ENCODE measurements at places on chromosomes 2 and 18.

- no peak for DNase-seq
Observed at GRCh38 chr2:101432411-101433181, 42.3 kb downstream of the RFX8 start.

DNA sequence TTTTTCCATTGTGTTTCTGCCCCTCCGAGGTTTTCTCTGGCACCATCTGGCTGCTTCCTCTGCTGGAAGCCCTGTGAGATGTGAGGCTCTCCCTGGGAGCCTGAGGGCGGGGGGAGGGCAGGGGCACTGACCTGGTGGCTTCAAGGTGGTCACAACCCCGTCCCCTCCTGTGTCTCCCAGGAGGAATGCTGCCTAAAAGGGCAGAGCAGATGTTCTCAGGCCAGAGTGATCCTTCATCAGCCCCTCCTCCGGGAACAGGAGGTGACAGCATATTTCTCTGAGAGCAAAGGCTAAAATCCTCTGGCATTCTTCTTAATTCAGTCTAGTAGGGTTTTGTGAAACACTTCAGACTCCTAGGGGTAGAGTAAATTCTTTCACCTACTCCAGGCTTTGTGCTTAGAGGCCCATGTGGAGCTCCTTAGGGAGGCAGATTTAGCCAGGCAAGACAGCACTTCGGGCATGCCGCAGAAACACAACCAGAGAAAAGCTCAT is 18.3 kb upstream of the GREB1 start:
- peak; percentile 75 for DNase-seq

DNA sequence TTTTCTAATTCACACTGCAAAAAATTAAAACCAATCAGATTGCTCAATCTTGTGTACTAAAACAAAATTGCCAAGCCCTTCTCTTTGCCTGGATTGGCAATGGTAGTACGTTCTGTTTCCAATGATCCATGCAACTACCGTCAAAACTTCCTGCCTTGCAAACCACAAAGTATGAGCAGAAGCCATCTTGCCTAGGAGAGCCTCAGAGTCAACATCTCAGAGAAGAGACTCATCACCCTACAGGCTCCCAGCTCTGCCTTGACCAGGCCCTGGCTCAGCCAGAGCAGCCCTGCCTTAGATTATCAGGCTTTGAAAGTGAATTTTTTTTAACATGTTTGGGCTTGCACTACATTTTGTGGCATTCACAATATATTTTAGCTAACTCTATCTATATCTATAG is 574.1 kb downstream of the SATB2 start:
- no peak for DNase-seq

DNA sequence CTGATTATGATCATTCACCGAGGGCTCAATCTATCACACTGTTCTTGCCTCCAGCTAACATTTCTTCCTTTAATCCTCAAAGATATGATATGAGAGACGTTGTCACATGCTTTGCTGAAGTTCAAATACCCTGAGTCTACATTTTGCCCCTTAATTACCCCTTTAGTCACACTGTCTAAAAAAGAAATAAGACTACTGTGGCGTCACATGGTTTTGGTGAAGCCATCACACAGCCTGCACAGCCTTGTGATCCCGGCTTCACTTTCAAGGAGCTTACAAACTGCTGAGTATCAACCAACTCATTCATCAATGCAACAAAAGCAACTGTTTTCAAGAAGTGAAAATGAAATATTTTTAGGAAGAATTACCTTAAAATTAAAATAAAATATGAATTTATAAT is 31.9 kb upstream of the SOCS6 start:
- no peak for DNase-seq

DNA sequence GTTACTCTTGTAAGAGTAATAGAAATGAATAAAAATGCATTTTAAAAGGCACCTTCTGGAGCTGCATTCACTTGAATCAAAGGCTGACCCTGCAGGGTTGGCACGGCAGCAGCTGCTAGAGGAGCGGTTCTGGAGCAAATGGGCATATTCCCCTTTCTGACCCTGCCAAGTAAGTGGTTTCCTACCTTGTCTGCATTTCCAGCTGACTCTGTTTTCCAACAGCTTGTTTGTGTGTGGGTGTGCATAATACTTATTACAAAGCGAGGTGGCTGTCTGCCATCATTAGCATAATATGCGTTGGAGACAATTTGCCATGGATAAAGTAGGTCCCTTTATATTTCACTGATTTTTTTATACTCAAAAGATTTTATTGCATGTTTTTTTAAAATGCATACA is 21.3 kb upstream of the TTN start:
- no peak for DNase-seq

DNA sequence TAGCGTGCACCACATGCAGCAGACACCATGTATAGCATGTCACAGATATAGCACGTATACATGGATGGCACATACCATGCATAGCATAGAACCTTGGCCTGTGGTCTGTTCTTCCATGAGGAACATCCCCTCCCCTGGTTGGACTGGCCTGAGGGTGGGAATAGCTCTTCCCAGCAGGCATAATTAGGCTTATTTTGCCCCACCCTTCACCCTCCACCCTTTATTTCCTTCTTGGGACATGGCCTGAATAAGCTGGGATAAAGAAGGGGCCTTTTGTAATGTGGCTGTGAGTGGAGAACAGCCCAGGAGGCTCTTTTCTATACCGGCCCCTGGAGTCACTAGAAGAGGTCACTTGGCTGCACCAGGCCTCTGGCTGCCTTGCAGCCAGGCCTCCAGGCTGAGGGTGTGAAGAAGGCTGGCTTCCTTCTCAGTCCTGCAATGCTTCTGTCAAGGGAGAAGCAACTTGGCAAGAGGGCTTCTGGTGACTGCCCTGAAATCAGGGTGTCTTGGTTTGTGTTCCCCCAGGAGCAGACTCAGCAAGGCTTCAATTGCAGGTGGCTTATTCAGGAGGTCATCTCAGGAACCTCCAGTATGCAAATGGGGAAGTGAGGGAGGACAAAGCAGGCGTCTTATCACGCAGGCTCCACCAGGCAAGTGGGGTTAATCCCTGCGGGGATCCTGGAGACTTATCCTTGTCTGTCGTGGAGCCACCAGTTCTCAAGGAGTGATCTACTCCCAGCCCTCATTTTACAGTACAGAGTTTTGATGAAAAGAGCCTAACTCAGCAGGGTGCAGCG is 68.2 kb downstream of the HS6ST1 start:
- DNase-seq = no peak
